ENCODE measurements at places on chromosomes 4 and X.

DNA sequence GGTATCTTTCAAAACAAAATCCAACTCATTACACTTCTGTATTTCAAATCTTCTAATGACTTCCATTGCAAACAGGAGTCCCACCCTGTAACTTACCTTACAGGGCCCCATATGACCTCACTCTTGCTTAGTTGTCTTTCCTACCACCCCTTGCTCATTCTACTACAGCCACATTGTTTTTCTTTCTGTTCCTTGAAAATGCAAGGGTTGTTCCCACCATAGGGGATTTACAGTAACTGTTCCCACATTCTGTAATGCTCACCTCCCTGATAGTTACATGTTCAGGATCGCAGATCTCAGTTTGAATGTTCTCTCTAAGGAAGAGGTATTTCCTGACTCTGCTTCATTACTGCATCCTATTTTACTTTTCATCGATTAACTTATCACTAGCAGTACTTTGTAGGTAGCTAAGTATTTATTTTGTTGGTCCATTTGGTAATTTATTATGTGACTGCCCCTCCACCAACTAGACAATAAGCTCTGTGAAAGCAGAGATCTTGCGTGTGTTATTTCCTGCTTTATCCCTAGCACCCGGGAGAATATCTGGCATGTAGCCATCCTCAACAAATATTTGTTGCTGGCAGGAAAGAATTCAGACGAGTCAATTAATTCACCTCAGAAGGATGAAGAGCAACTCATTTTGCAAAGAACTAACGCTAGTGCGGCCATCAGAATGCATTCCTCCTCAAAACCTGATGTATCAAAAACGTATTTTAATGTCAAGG is 21.4 kb downstream of the MAOB start:
- DNase-seq: no peak

DNA sequence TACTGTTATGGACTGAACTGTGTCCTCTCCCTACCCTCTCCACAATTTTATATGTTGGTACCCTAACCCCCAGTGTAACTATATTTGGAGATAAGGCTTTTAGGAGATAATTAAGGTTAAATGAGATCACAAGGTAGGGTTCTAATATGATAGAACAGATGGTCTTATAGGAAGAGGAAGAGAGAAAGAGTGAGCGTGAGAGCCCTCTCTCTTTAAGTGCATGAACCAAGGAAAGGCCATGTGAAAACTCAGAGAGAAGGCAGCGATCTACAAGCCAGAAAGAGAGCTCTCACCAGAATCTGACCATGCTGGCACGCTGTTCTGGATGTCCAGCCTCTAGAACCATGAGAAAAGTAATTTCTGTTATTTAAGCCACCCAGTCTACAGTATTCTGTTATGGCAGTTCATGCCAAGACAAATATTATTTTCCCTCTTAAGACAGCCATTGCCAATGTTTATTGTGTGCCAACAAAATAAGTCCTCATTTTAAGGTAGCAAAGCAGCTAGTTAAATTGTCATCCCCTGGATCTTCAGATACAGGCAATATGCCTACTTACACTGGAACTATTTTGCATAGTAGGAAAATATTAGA is 336.2 kb downstream of the MID1IP1 start:
- DNase-seq: no peak

DNA sequence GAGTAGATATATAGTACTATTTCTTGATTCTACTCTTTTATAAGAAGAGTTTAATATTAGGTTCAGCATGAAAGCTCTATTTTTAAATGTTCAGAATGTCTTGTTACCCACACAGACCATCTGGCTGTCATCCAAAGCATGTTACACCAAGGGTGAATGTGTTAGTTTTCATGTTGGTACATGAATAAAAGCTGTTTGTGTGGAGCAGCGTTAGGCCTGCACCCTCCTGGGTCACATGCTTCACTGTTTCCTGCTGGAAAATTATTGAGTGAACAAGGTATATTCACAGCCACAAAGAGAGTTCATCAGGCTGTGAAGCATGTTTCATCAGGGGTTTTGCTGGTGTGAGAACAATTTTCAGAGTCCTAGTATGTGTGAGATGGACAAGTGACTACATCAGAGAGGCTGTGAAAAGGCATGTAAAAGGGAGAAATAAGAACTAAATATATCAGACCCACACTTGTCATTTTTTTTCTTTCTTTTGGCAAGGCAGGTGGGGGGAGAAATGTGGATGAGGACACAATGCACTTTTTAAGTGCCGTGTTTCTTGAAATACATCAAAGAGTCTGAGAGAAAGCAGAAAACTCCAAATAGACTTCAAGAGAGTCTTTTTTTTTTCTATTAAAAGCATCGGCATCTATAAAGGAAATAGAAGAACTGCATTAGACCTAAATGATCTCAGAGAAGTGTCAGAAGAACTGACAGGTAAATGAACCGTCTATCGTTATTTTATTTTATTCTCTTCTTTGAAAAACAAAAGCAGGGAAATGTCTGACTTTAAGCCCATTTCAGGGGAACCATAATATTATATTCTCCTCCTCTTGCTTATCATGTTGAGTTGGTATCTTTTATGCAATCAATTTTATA is 2429.7 kb downstream of the PCDH7 start:
- no peak for DNase-seq

DNA sequence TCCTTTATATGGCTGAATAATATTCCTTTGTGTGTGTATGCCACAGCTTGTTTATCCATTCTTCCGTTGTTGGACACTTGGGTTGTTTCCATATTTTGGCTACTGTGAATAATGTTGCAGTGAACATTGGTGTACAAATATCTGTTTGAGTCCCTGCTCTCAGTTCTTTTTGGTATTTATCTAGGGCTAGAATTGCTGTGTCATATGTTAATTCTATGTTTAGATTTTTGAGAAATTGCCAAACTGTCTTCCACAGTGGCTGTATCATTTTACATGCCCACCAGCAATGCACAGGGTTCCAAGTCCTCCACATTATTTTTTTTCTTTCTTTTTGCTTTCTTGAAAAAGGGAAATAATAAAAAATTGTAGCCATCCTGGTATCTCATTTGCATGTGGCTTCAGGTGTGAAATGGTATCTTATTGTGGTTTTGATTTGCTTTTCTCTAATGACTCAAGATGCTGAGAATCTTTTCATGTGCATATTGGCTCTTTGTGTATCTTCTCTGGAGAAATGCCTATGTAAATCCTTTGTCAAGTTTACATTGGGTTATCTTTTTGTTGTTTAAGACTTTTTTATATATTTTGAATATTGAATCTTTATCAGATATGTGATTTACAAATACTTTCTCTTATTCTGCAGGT is 129.7 kb downstream of the RAPGEF2 start:
- no peak for DNase-seq

GRCh38 chr4:13794819-13795565 is 167.5 kb upstream of the BOD1L1 start:
- DNase-seq: no peak

- no peak for DNase-seq
These were observed 105.4 kb upstream of the TBC1D9 start for GRCh38 chr4:140861359-140862176.

GRCh38 chr4:2946812-2947600 is 16.2 kb downstream of the NOP14 start:
- no peak for DNase-seq

DNA sequence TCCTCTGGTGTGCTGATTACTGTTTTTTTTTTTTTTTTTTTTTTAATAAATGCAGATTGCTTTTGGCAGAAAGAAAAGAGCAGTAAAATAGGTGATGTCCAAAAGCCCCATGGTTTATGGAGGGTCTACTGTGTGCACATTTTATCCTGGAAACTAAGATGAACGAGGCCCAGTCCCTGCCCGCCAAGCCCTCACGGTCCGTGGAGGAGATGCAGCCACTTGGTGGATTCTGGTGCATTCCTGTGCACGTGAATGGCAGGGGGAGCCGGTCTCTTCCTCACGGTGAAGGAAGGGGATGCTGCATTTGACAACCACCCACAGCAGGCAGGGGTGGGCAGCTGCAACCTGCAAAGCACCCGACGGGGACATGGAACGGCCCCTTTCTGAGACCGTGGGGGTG is 100.2 kb upstream of the AFAP1 start:
- DNase-seq: no peak

GRCh38 chrX:151703487-151703886 is 8.2 kb downstream of the PRRG3 start:
- DNase-seq: no peak

DNA sequence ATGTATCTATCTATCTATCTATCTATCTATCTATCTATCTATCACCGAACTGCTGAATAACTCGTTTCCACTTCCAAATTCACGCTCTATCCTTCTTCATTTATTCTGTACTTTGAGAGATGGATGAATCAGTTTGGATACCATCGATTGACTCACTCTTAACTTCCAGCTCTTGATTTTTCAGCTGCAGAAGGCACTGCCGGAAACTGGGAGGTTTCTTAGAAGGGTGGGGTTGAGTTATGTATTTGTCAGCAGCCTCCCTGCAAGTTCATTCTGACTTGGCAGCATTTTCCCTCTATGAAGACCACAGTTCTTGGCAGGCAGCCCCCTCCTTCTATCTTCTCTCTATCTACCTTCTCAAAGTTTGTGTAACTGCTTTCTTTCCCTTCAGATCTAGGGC is 112.0 kb upstream of the MAGEB18 start:
- no peak for DNase-seq

DNA sequence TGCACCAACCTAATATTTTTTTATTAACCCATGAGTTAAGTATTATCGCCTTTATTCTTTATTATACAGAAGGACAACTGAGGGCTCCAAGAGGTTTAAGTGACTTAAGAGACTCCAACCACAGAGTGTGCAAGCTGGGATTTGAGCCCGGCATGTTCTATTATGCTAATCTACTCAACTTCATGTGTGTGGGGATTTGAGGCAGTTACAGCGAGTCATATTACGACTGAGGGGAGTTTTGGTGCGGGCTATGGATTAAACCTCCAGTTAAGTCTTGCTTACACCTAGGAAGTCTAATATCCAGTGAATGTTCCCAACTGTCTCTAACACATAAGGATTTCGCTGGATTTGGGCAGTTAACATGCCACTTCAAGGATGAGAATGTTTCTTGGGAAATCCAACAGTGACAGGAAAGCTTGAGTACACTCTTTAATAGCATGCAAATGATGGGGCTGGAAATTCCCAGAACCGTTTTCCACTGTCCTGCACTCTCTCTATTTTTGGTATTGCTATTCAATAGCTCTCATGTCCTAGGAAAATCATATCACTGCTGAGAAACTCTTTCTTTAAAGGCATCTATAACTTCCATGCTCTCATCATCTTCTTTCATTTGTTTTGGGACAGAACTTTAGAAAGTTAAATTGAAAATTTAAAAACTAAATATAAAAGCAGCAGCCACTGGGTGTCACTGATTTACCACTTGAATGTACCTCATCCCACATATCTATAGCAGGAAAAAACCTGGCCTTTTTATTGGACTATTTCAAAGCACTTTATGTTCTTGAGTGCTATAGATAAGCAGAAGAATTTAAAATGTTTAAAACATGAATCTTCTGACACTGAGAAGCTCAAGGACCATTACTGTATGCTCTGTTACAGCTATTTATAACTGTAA is 165.1 kb upstream of the TTC29 start:
- DNase-seq: no peak

DNA sequence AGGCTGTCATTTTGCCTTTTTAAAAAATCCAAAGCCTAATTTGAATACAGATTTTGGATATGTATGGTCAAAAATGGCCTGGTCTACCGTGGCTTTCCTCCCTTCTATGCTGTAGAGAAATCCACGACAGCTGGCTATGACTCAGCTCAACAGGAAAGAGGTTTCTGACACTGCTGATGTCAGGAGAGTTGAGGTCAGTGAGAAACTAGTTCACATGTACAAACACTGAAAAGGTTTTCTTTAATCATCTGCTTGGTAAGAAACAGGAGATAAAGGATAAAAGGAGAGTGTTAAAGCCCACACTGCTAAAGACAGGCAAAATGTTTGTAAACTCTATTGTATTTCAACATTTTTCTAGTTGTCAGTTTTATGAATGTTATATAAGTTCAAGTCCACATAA is 113.9 kb downstream of the NYX start:
- DNase-seq: no peak

DNA sequence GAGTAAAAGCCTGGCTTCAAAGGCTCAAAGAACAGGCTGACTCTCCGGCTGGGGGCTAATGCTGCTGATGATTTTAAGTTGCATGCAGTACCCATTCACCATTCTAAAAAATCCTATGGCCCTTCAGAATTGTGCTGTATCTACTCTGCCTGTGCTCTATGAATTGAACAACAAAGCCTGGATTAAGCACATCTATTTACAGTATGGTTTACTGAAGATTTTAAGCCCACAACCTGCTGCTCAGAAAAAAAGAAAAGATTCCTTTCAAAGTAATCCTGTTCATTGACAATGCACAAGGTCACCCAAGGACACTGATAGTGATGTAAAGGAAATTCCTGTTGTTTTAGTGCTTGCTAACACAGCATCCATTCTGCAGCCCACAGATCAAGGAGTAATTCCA is 84.9 kb upstream of the SFRP2 start:
- DNase-seq: no peak

DNA sequence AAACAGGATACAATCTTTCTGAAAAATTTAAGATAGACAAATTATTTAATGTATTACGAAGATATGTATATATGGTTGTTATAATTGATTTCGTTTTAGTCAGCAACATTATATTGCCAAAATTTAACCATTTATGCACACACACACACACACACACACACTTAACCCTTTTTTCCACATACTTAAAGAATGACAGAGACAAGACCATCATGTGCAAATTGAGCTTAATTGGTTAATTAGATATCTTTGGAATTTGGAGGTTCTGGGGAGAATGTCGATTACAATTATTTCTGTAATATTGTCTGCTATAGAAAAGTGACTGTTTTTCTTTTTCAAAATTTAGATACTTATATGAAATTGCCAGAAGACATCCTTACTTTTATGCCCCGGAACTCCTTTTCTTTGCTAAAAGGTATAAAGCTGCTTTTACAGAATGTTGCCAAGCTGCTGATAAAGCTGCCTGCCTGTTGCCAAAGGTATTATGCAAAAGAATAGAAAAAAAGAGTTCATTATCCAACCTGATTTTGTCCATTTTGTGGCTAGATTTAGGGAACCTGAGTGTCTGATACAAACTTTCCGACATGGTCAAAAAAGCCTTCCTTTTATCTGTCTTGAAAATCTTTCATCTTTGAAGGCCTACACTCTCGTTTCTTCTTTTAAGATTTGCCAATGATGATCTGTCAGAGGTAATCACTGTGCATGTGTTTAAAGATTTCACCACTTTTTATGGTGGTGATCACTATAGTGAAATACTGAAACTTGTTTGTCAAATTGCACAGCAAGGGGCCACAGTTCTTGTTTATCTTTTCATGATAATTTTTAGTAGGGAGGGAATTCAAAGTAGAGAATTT is 5.2 kb downstream of the ALB start:
- DNase-seq: no peak

DNA sequence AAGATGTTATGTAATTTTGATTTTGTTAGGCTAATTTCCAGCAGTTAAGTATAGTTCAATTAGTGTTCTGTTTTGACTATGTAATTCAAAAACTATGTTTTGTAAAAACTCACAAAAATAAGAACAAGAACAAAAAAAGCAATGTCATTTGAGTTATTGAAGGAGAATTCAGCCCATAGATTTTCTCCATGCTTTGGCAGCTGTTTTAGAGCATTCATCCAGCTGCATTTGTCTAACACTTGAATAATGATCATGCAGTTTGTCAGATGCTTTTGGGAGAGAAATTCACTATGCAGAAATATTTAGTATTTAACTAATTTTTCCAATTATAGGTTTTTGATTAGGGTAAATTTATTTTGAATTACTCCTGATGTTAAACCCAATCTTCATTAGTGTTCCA is 14.2 kb downstream of the CPE start:
- DNase-seq: no peak

GRCh38 chr4:75675004-75675531 is 1.9 kb upstream of the G3BP2 start:
- no peak for DNase-seq

GRCh38 chr4:119142833-119143232 is 7.2 kb downstream of the MYOZ2 start:
- DNase-seq: no peak
